ENCODE measurements at places on chromosomes 12 and 14.

- no peak for DNase-seq
Measured at GRCh38 chr14:44609201-44609600, 102.1 kb upstream of the FSCB start.

DNA sequence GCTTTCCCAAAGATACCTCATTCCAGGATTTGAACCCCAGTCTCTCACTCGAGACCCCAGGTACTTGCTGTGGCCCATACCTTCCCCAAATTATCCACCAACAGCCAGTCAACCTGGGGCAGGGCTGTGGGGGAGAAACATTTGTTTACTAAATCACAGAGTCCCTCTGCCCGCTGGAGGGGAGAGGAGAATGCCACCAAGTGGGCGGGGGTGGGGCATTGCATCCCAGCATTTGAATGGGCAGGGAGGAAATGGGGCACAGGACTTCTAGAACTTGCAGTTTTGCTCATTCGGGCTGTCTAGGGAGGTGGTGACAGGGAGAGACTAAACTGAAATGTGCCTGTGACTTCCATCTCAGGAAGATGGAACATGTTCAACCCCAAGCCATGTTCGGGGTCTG lies 10.9 kb upstream of the SERPINA9 start:
- DNase-seq: no peak

DNA sequence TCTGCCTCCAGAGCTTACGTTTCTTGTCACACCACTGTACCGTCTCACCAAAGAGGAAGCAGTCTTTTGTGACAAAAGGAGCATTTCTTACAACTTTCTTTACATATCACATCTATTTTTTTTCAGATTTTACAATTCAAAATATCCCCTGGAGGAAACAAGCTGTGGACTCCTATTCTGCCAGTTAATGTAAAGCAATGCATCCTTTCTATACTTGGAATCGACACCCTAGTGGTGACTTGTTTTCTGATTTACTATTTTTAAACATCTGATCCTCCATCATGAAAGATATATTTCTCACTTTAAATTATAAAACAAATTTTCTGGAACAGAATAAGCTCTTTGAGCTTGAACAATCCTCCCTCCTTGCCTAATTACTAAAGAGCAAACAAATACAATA lies 34.8 kb downstream of the AICDA start:
- no peak for DNase-seq

GRCh38 chr14:91322623-91323022 lies 78.1 kb upstream of the GPR68 start:
- no peak for DNase-seq

- DNase-seq: no peak
Measured at GRCh38 chr12:121087467-121088194, 45.0 kb upstream of the P2RX7 start.

GRCh38 chr14:100791348-100791735 lies 34.6 kb upstream of the MEG3 start:
- DNase-seq: no peak

DNA sequence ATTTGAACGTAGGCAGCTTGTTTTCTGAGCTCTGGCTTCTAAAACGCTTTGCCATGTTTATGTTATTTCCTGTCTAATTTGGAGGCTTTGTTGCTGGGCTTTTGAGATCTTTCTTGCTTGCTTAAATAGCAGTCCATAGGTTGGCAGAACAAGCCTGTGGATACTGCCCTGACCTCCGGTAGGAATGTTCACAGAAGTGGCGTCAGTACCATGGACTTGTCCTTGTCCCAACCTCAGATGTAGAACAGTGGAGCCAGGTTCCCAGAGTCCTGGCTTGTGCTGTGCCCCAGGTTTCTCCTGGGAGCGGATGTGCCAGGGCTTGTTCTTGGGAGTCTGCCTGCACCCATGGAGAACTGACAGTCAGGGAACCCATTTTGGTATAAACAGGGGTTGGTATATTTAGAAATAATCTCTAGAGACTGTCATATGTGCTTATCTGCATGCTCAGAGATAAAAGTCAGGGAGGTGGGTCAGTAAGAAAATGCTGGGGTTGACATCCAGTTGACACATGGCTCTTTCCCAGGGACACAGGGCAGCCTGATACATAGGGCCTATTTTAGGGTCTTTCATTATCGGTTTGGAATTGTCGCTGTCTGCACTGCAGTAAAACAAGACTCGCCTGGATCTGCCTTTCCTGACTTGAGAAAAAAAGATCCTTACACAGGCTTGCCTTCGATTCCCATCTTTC lies 22.9 kb downstream of the CACNA1C start:
- DNase-seq: no peak
